ENCODE measurements at places on chromosomes 7 and 10.

DNA sequence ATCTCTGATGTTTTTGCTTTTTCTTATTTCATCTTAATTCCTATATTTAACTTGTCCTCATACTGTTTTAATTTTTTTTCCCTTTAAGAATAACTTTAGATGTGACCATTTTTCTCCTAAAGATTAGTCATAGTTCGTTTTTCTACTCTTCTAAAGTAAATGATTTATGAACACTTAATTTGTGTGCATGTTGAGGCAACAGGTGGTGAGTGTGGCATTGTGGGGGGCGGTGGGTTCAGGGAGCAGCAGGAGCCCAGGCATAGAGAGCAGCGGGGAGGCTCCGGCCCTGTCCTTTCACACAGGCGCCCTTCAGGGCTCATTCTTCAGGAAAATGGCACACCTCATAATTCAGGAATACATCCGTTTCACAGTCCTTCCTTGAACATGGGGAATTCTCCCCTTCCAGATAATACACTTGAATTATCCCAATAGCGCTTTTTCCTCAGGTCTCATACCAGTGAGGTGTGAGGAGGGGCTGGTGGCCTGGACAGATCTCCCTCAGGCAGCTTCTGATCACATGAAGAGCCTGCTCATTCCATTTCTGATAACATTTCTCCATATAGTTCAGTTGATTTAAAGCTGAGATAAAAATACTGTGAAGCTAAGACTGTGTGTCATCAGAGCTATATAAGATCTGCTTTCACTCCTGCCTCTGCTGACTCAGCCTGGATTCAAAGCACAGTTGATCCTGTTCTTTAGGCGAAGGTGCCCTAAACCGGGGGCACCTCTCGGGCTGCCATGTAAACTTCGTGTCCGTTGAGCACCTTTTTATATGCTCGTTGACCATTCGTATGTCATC is 40.2 kb downstream of the CUL1 start:
- DNase-seq: no peak

DNA sequence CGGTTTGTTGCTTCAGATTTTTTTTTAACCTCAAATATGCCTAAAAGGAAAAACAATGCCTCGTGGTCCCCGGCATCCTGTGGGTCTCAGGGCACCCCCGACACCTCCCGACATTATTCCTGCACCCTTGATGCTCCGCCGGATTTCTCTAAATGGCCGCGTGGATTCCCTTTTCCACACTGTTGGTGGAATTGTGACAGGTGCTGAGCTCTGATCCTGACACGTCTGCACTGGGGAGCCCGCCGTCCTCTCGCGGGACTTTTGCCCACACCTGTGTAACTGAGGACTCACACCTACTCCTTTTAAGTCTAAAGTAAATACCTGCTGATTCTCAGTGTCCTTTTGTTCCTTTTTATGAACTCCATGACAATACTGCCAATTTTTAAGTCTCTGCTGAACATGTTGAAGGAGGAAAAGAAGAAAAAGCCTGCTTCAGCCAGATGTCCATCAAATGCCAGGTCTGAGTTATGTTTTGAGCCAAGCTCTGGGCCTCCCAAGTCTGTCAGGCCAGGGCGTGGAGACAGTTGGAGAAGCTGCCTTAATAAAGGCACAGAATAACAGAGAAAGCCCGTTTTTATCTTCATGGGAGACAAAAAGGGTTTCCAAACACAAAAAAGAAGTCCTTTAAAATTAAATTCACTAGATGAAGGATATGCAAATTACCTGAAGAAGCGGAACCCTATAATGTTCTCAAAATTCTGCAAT is 568.2 kb downstream of the DNAJB6 start:
- DNase-seq: no peak

DNA sequence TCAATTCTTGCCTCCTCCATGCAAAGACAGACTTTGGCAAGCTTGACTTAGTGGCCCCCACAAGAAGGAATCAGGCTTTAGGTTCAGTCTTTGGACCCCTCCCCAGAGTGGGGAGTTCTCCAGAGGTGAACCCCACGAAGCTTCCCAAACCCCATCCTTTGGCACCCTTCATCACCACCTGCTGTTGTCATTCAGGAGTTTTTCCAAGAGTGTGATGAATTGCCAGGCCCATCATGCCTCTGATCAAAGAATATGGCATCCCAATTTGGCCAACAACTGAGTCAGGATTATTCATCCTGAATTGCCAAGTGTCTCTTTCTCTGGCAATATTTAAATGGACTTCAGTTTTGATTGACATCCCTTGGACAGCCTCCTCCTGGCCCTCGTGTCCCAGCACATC is 404.7 kb upstream of the MKI67 start:
- DNase-seq: no peak

DNA sequence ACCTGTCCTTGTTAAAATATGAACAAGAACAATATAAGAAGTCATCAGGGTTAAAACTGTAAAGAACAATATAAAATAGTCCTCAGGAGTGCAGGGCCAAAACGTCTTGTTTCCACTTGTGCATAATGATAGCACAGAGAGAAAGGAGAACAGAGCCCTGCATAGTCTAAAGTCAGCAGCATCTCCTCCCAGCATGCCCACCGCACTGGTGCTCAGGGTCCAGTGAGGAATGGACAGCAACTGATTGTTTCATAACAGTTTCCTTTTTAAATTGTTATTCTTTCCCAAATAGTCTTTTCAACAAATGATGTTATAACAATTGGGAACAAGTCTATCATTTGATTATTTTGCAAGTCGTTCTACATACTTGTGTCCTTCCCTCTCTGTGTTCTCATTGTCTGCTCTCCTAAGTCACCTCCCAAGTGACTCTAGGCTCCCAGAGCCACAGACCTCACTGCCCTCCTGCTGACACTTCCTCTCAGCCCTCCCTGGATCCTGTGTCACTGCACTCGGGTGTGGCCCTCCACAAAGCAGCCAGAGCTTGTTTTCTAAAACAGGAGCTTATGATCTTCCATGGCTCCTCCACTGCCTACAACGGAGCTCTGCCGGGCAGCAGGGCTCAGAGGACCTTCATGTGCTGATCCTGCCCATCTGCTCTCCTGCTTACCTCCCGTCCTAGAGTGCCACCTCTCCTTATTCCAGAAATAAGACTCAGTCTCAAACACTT is 27.6 kb downstream of the COBL start:
- no peak for DNase-seq

- no peak for DNase-seq
Observed at GRCh38 chr7:144508702-144509101, 105.2 kb upstream of the NOBOX start.

- peak; percentile 74 for DNase-seq
Observed at GRCh38 chr7:131859147-131859821, 302.9 kb upstream of the PODXL start.

GRCh38 chr7:23474829-23475575 is 4.7 kb upstream of the IGF2BP3 start:
- DNase-seq: no peak

DNA sequence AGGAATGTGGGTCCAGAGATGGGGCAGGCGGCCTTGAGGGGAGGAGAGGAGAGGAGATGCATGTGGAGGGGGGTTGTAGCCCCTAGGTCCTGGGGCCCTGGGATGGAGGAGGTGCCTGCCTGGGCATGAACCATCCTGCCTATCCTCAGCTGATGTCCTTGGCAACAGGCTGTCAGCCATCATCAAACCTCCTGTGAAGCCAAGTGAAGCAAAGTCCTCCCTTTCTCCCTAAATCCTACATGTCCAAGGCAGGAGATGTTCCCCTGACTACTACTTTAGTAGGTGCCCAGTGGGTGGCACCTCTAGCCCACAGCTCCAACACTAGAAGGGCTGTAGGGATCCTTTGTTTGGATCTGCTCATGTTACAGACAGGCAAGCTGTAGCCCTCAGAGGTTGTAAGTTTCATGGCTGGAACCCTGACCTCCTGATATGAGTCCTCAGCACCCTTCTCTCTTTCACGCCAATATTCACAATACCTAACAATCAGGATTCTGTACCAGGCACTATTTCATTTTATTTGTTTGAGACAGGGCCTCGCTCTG is 66.6 kb upstream of the SYPL1 start:
- DNase-seq: peak; percentile 50

DNA sequence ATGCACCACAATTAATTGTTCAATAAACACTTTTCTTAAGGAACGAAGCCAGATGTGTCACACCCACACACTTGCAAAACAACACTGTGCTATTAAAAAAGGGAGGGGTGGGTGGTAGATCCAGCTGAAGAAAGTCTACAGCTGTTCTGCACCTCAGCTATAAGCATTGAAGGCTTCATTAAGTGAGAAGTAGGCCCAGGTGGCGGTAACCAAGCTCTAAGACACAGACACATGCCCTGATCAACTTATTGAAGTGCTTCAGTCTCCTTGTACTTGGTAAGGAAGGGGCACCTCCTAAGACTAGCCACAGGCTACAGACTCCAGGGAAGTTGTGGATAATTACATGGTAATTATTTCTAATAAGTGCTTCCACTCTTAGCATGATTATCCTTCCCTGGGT is 4.5 kb upstream of the CPVL start:
- DNase-seq: no peak

GRCh38 chr7:35260246-35260645 is 6.3 kb upstream of the TBX20 start:
- no peak for DNase-seq

All from NCI-H1694 (cell line).